Progenitor cell of endocrine pancreas (in vitro differentiated cells): ENCODE measurements at places on chromosomes 2 and 18. TPM values are rescaled to one million over a fixed set of nuclear protein-coding genes. Genes with fewer than 3 reads are reported as not detected.

DNA sequence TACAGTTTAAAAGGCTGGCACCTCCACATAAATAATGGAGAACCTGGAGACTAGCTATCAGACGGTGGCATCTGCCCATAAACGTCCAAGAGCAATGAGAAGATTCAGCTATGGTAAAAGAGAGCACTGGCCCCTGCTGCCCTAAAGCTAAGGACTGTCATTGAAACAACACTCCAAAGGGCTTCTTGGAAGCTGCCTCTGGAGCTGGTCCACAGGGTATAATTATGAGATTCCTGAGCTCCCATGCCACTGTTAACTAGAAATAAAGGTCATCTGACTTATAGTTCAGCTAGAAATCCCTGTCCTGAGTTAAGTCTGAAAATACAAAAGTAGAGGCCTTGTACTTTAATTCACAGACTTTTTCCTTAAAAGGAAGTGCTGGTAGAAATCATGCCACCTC is 39.9 kb upstream of the RBMS1 start:
- DNase-seq: no peak

GRCh38 chr2:17272170-17272569 is 246.1 kb downstream of the RAD51AP2 start:
- no peak for DNase-seq

DNA sequence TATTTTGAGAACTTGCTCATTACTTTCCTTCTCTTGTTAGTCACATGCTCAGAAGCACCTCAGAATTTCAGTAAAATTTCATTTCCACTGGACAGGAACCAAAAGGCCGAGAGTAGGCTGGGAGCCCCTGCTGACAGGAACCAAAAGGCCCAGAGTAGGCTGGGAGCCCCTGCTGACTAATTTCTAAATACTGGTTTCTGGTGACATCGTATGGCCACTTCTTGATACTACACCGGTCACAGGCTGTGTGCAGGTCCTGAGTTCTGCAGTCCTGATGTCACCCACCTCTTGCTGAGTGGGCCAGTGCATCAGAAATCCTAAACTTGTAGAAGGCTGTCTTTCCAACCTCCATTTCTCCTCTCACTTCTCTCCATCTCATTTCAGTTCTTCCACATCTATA is 17.7 kb upstream of the EN1 start:
- DNase-seq: no peak

GRCh38 chr2:212727751-212728150 is 189.1 kb upstream of the ERBB4 start:
- no peak for DNase-seq

DNA sequence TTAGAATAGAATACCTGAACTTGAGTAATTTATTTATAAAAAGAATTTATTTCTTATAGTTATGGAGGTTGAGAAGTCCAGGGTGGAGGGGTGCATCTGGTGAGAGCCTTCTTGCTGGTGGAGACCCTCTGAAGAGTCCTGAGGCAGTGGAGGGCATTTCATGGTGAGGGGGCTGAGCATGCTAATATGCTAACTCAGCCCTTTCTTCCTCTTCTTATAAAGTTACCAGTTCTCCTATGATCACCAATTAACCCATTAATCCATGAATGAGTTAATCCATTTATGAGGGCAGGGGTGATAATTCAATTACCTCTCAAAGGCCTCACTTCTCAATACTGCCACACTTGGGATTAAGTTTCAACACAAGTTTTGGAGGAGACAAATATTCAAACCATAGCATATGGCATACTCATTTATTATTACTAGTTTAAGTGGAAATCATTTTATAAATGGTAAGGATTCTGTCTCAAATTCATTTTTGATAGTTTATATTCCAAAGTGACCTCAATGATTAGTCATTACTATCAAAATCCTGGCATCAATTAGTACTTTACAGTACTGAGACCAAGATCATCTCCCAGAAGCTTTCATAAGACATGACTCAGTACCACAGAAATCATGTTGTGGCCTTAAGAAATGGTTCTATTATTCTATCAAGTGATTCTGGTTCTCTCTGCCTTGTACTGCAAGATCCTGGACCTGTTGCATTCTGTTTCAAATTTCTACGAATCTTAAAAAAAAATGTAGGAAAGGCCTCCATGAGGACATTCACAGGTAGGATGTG is 5.5 kb downstream of the ZNF396 start:
- DNase-seq: no peak

GRCh38 chr2:109531896-109532727 is 81.7 kb downstream of the SEPTIN10 start:
- no peak for DNase-seq

Gene ANKRD30B
- not detected in 2 replicates for total RNA-seq

Gene MFSD2B
- total RNA-seq: 0.40 and 1.2 TPM in 2 replicates

Gene GFPT1
- 50.9 and 51.9 TPM in 2 replicates for total RNA-seq
